NCI-H524 (cell line): ENCODE measurements at places on chromosomes 3 and 15.

- DNase-seq, result no peak
Measured at GRCh38 chr3:146195030-146195429, 34.0 kb upstream of the PLOD2 start.

DNA sequence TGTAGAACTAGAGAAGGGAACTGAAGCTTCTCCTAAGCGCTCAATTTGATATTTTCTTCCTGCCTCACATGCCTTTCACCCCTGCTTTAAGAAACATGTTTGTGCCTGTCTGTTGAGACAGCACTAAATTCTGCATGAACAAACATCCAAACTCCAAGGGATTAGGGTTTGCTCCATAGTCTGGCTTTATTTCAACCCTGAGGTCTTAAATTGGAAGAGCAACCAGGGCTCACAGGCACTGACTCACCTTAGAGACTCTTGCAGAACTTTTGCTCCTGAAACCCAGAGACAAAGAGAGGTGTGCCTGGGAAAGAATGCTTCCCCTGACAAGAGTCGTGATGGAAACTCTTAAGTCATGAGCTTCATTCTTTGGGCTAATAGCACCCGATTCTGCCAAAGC is 393.9 kb upstream of the MCTP2 start:
- DNase-seq, result no peak

DNA sequence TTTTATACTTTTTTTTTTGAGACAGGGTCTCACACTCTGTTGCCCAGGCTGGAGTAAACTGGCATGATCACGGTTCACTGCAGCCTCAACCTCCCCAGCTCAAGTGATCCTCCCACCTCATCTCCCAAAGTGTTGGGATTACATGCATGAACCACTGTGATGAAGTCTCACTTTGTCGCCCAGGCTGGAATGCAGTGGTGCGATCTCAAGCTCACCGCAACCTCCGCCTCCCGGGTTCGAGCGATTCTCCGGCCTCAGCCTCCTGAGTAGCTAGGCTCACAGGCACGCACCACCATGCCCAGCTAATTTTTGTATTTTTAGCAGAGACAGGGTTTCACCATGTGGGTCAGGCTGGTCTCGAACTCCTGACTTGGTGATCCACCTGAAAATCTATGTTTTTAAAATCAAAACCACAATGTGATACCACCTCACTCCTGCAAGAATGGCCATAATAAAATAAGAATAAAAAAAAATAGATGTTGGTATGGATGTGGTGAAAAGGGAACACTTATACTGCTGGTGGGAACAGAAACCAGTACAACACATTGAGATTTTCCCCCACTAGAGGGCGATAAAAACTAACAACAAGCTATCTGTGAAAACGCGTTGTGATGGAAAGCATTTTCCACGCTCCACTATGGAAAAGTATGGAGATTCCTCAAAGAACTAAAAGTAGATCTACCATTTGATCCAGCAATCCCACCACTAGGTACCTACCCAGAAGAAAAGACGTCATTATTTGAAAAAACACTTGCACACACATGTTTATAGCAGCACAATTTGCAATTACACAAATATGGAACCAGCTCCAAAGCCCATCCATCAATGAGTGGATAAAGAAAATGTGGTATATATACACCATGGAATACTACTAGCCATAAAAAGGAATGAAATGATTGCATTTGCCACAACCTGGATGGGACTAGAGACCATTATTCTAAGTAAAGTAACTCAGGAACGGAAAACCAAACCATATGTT is 26.8 kb upstream of the OCA2 start:
- DNase-seq, result no peak

GRCh38 chr3:130901463-130902204 is 7.8 kb downstream of the ATP2C1 start:
- DNase-seq, result no peak

- no peak for DNase-seq
Measured at GRCh38 chr3:148598619-148599018, 99.1 kb upstream of the AGTR1 start.

- peak; percentile 99 for DNase-seq
Measured at GRCh38 chr3:122996038-122996580, 31.5 kb downstream of the SEMA5B start.

- peak; percentile 14 for DNase-seq
Measured at GRCh38 chr3:7813365-7813764, 688.3 kb upstream of the LMCD1 start.

DNA sequence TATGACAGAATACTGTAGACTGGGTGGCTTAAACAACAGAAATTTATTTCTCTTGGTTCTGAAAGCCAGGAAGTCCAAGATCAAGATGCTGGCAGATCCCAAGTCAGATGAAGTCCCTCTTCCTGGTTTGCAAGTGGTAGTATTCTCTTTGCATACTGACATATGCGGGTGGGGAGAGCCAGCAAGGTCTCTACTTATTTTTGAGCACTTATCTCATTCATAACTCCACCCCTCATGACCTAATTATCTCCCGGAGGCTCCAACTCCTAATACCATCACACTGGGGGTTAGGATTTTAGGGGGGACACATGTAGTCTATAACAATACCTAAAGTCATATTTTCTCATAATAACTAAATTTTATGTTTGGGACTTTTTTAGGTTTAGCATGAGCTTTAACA is 65.3 kb downstream of the BLM start:
- DNase-seq, result no peak

DNA sequence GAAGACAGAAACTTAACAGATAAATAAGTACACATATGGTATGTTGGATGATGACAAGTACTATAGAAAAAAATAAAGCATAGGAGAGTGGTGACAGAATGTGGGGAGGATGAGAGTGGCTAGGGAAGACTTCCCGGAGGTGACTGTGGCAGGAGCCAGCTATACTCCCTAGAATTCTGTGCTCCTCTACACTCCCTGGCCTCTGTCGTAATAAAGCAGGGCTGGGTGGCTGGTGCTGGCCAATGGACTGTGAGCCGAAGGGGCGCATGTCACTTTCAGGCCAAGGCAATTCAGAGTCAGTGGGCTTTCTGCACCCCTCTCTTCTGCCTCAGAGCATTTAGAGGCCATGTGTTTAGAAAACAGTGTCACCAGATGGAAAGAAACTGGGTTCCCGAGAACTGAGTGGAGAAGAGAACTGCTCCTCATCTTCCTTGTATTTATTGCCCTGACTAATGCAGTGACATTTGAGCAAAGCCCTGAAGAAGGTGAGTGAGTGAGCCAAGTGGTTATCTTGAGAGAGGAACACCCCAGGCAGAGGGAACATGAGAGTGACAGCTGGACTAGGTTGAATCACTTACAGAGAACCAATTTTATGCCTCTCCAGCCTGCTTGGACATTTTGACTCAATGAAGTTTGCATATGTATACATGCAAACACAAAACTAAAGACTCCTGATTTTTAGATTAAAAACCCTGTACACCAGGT is 5.2 kb upstream of the VPS8 start:
- peak; percentile 50 for DNase-seq

GRCh38 chr3:159260049-159260662 is 458.3 kb downstream of the MFSD1 start:
- DNase-seq, result peak; percentile 72

DNA sequence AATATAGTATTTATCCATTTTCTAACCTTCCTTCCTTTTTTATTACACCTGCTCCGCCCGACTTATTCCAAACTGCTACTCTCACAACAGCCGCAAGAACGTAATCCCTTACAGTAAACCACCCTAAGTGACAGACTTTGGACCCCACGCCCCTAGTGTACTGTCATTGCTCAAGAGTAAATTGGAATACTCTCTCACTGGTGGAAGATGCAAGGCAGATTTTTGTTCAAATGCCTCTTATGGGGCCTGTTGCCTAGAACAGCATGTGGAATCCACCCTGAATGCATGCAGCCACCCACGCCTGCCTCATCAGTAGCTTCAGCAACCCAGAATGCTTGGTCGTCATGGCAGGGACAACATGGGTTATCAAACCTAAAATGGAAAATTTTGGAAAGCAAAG is 226.2 kb upstream of the ST8SIA2 start:
- no peak for DNase-seq

- peak; percentile 63 for DNase-seq
Measured at GRCh38 chr3:72739531-72740466, 108.4 kb downstream of the SHQ1 start.

- DNase-seq, result no peak
Measured at GRCh38 chr3:194766845-194767244, 81.2 kb downstream of the FAM43A start.

DNA sequence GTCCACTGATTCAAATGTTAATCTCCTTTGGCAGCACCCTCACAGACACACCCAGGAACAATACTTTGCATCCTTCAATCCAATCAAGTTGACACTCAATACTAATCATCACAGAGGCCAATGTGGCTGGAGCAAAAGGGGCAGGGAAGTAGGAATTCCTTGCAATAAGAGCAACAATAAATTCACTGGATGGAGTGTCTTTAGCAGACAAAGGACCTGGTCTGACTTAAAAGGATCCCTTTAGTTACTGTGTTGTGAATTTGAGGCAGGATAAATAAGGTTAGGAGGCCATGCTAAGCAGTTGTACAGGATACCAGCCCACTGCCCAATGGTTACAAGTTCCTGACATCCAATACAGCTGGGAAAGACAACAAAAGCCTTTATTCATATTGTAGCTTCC is 12.3 kb upstream of the GFM1 start:
- DNase-seq, result no peak

GRCh38 chr3:154971771-154972326 is 108.3 kb upstream of the MME start:
- no peak for DNase-seq

DNA sequence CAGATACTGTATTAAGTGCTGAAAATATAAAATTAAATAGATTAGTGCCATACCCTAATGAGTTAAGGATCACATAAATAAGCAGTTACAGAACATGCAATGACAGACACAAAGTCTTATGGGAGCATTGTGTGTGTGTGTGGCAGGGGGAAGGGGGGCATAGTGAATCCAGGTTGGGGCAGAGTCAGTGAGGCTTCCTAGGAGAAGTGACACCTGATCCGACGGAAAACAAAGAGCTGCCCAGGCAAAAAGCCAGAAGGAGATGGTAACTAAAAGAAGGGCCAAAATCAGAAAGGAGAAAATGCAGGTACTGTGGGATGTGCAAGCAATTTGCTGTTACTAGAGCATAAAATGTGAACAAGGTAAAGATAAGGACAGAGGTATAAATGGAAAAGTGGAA is 80.1 kb upstream of the CHRM5 start:
- peak; percentile 8 for DNase-seq

GRCh38 chr15:27742751-27743477 is 356.2 kb downstream of the OCA2 start:
- DNase-seq, result no peak

GRCh38 chr15:66698318-66698961 is 3.6 kb upstream of the SMAD6 start:
- peak; percentile 71 for DNase-seq

GRCh38 chr3:81255463-81255862 is 506.0 kb downstream of the GBE1 start:
- DNase-seq, result no peak

DNA sequence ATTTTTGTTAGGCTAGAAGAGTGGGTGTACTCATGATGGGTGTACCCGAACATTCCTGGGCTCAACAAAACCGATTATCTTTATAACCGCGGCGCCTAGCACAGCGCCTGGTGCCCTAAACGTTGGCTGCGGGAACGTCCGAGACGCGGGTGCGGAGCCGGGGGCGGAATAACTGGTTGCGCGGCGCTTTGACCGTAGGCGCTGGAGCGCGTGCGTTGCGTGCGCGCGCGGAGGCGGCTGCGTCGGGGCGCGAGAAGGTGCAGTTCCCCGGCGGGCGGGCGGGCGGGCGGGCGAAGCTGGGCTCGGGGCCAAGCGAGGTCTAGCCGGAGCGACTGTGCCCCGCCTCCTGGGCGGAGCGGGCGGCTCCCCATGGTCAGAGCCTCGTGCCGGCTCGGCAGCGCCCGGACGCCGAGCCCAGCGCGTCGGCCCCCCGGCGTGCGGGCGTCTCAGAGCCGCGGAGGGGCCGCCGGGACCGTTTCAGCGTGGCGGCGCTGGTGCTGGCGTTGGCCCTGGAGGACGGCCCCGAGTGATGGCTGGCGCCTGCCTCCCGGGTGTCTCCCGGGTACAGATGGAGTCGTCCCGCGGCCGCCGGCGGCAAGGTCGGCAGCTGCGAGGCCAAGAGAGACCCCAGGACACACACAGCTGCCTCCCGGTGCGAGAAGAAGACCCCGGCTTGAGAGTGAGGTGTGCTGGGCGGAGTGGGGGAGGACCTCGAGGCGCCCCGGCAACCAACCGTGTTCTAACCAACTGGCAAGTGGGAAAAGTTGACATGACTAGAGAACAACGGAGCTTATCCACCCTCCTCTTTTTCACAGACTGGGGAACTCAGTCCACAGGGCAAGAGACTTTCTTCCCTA is at the start of gene PLAAT1:
TSS of gene PLAAT1 (plus strand) at position 373 of the 857 bp plus-strand sequence. CDS start 14,429 bp downstream, outside the sequence.
- peak; percentile 87 for DNase-seq

DNA sequence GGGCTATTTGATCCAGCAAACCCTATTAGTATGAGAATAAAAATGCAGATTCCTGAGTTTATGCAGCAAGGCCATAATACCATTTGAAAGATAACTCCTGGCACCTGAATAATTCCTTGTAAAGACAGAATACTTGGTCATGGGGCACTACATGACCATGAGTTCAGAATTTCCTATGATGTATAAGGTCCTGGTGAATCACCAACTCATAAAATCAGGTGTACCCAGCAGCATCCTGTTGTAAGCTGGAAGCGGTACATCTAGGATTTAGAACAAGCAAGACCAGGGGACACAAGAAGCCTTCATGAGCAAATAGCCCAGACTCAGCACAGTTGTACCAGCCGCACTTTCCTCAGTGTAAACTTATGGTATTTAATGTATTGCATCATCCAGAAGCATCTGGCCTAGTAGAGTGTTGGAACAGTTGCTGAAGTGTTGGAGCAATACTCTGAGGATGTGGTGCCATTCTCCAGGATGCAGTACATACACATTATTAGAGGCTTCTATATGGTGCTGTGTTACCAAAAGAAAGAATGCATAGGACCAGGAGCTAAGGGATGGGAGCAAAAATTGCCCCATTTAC is 233.4 kb downstream of the SQOR start:
- peak; percentile 4 for DNase-seq

DNA sequence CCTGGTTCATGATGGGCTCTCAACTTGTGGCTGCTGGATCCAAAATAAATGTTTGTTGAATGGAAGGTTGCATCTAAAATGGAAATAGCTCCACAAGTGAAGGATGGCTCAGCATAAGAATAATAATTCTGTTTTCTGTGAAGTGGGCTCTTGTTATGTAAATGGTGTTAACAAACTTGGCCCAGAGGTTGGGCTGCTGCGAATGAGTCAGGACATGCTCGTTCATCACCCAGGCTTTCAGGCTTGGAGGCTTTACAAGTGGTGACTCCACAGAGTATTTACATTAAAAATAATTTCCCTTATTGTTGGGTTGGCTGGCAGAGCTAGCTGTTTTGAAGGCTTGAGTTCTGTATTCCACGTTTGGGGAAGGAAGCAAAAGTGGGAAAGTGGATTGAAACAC is 60.5 kb downstream of the ITGB5 start:
- no peak for DNase-seq

DNA sequence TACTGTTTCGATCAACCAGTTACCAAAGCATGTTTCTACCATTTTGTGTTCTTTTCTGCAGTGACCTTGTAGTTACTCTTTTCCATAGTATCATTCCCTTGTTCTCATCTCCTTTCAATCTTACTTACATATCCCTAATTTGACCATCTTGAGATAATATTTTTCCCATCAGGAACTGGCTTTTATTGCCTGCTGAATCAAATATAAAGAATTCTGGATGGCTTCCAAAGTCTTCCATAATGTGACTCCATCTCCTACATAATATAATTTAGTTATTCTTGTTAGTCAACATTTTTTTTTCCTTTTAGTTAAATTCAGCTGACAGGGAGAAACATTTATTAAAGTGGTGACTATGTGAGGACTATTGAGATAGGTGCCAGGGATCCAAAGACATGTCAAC is 7.0 kb downstream of the USP8 start:
- DNase-seq, result no peak

- no peak for DNase-seq
Measured at GRCh38 chr3:143697975-143698374, 150.3 kb downstream of the SLC9A9 start.

- no peak for DNase-seq
Measured at GRCh38 chr3:72661115-72661457, 187.2 kb downstream of the SHQ1 start.
